ENCODE measurements at places on chromosomes 1 and 21. TPM values are rescaled to one million over a fixed set of nuclear protein-coding genes. Genes with fewer than 3 reads are reported as not detected.

The OLFML2B gene
- not detected for total RNA-seq

The UQCRH gene
- 253 TPM for total RNA-seq

The TTC39A gene
- total RNA-seq = not detected

The THEMIS2 gene
- total RNA-seq = 38.4 TPM

The CLCNKA gene
- not detected for total RNA-seq

The HSPA6 gene
- 5.9 TPM for total RNA-seq

The XPR1 gene
- total RNA-seq = 21.2 TPM

The IGSF9 gene
- total RNA-seq = not detected

The RASSF5 gene
- 260 TPM for total RNA-seq

The DAB1 gene
- total RNA-seq = not detected

The KRTAP12-2 gene
- total RNA-seq = not detected

The NBPF4 gene
- total RNA-seq = not detected

The RABIF gene
- 18.5 TPM for total RNA-seq

The NPPB gene
- not detected for total RNA-seq

The VPS72 gene
- total RNA-seq = 74.4 TPM

The KCNE1 gene
- total RNA-seq = 1.2 TPM

The KLF17 gene
- total RNA-seq = not detected

The MCOLN2 gene
- total RNA-seq = 117 TPM

The MROH9 gene
- not detected for total RNA-seq

The ARTN gene
- 1.2 TPM for total RNA-seq

The ADAMTSL4 gene
- 1.0 TPM for total RNA-seq

The NENF gene
- 31.8 TPM for total RNA-seq

The DIPK1A gene
- total RNA-seq = 4.2 TPM

The ACP6 gene
- total RNA-seq = 13.2 TPM

The PIK3CD gene
- 273 TPM for total RNA-seq

The PLPPR4 gene
- total RNA-seq = not detected

The CHIA gene
- not detected for total RNA-seq

All from natural killer cell treated with Interleukin-12 subunit alpha and Interleukin-12 subunit beta and Interleukin-15 and Interleukin-18, amount 100 ng/mL, for 72 hours (primary cell).